ENCODE measurements at places on chromosomes 5 and 9.

GRCh38 chr5:39631958-39632357 lies 207.2 kb upstream of the DAB2 start:
- no peak for DNase-seq

- no peak for DNase-seq
These were observed 572.5 kb upstream of the RGMB start for GRCh38 chr5:98200726-98201541.

GRCh38 chr5:61578858-61579503 lies 246.9 kb downstream of the ZSWIM6 start:
- DNase-seq: no peak

DNA sequence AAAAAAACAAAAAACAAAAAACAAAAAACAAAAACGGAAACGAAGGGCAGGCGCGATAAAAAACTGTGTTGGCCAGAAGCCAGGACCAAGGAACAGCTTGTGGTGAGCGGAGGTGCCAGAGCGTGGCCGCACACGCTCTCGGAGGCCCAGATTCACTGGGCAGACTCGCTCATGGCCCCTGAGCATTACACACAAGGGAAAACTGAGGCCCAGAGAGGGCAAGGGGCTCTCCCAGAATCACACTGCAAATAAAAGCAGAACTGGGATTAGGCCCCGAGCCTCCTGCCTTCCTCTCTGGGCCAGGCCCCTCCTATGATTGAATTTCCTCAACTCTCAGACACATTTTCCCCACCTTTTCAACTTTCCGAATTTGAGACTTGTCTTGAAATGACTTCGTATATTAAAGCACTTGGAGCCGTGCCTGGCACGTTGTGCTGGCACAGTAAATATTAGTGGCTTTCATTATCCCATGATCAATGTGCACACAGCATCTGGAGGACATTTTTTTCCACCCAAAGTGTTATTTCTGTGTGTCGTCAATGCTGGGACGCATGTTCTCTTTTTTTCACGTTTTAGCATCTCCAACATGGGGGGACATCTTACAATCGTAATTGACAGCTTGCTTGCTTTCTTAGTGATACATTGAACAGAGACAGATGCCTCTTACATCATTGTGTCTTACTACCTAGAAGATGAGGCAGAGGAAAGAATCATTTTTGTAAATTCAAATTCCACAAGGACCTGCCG lies 7.4 kb downstream of the FIBCD1 start:
- DNase-seq: no peak

DNA sequence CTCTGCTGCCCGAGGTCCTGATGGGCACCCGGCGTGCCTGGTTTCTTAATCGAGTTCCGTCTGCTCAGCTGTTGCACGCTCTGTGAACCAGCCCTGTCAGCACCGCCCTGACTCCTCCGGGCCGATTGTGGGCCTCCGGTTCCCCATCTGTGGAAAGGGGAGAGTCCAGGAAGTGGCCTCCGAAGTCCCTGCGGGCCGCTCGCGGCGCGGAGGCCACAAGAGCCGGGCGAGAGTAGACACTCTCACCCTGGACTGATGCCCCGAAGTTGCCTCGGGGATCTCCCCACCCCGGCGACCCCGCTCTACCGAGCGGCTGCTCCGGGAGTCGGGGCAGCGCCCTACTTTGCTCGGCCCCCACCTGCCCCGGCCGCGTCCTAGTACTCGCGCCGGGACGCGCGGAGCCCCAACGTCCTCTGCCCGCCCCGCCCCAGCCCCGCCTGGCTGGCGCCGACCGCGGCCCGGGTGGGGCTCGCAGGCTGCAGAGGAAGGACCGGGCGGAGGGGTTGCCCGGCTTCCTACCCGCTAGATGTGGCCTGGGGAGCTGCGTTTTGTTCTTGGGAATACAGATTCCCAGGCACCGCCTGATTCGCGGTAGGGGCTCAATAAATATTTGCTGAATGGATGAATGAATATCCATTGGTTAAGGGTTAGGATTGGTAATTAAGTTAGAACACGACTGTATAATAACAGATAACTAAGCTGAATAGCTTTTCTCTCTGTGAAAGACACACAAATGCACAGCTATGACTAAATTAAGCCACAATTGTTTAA lies 935 bp upstream of the ZNF367 start:
- no peak for DNase-seq

- DNase-seq: no peak
These were observed 35.3 kb downstream of the ERBIN start for GRCh38 chr5:65961633-65962032.

GRCh38 chr5:143752165-143752850 lies 59.7 kb upstream of the HMHB1 start:
- no peak for DNase-seq

DNA sequence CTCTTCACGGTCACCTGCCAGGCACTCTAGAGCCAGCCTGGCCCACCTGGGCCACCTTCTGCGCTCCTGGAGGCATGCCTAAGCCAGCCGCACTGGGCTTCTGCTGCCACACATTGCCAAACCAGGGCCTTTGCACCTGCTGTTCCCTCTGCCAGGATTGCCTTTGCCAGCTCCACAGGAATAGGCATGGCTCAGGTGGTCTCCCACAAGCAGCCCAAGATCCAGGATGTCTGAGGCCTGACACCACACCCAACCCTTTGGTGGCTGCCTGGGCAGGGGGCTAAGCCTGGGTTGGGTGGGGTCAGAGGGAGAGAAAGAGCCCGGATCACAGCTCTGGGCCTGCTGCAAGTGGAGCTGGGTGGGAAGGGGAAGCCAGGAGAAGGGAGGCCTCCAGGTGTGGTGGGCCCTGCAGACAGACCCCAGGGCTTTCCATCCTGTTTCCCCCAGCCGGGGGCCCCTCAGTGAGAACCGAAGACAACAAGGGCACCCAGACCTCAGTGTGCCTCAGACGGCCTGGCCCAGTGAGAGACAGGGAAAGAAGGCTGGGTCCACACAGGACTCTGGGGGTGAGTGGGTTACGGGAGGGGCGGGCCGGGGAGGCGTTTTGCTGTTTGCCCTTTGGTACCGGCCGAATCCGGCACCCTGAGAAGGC lies 672 bp upstream of the SUSD3 start:
- DNase-seq: no peak

GRCh38 chr9:88420227-88420626 lies 32.0 kb downstream of the SPIN1 start:
- no peak for DNase-seq

DNA sequence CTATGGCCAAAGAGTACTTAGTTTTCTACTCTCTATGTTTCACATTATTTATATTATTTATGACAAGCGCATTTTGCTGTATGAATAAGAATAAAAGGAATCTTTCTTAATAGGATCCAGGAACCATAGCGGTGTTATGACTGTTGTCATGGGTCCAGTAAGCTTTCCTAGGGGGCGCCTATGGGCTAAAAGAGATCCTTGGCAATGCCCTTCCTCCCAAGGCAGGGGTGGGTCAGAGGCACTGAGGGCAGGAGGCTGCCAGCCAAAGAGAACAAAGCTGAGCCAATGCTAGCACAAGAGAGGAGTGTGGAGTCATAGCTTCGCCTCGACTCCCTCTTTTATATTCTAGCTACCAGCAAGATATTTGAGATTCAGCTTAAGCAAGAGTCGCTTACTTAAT lies 98.4 kb upstream of the GNAQ start:
- DNase-seq: no peak

GRCh38 chr5:14580398-14581034 lies 1.1 kb upstream of the OTULINL start:
- no peak for DNase-seq

GRCh38 chr5:81884871-81885270 lies 87.0 kb upstream of the ATG10 start:
- DNase-seq: no peak

DNA sequence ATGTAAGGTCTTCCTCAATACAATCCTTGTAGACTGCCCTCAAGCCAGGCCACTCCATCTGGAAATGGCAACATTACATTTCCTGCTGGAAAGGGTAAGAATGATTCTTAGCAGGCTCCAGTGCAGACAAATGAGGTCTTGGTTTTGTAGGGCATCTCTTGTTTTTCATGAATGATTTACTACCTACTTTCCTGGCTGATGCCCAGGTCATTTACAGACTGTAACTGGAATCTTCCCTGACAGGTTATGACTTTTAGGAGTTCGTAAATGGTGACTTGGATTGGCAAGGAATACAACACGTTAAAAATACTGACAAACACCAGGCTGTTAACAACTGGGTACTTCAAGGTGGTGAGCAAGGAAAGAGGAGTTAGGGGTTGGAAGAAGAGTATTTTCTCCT lies 510.5 kb upstream of the TNC start:
- DNase-seq: no peak

DNA sequence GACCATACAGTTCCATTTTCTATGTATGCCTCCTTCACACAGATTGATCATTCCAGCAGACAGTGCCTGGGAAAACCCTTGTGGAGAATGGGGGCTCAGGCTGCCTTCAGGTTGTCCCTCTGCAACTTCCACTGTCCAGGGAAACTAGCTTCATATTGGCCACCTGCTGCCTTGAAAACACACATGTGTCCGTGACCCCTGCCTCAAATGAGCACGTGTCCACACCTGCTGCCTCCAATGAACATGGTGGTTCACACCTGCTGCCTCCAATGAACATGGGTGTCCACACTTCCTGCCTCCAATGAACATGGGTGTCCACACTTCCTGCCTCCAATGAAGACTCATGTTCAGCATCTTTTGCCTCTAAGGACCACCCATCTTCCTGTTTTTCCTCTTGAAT lies 185.4 kb upstream of the ADCY2 start:
- no peak for DNase-seq

- no peak for DNase-seq
These were observed 26.9 kb upstream of the GALNT10 start for GRCh38 chr5:154163327-154164248.

All from omental fat pad (tissue), 4 donors.